Esophagus muscularis mucosa (tissue), 4 donors: ENCODE measurements at places on chromosomes 2 and 18. TPM values are rescaled to one million over a fixed set of nuclear protein-coding genes. Genes with fewer than 3 reads are reported as not detected.
A peak's percentile ranks its signal among the peaks of the same experiment; 100 is the strongest.

DNA sequence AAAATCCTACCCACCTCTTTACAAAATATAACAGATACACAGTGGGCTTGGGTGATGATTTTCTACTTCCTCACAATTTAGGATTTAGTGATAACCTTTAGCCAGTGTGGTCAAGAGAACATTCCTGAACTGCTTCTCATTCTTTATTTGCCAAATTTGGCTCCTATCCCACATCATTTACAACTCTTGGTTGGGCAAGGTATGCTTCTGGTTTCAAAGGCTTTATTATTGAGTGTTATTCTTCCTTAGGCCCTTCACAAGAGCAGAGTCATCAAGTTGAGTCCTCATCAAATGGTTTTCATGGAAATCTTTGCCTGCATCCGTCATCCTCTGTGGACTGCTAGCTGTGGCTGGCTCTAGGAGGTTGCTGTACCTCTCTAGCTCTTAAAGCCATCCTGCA is 472.0 kb upstream of the ETAA1 start:
- peak; percentile 39 for DNase-seq

- DNase-seq: no peak
These were observed 78.3 kb downstream of the HDAC4 start for GRCh38 chr2:239322416-239323086.

- DNase-seq: peak; percentile 87
These were observed 49.4 kb upstream of the PKDCC start for GRCh38 chr2:41998186-41999127.

- DNase-seq: no peak
These were observed 38.3 kb upstream of the ACAA2 start for GRCh38 chr18:49851624-49852023.

GRCh38 chr2:219916726-219917440 is 289.5 kb downstream of the SLC4A3 start:
- no peak for DNase-seq

DNA sequence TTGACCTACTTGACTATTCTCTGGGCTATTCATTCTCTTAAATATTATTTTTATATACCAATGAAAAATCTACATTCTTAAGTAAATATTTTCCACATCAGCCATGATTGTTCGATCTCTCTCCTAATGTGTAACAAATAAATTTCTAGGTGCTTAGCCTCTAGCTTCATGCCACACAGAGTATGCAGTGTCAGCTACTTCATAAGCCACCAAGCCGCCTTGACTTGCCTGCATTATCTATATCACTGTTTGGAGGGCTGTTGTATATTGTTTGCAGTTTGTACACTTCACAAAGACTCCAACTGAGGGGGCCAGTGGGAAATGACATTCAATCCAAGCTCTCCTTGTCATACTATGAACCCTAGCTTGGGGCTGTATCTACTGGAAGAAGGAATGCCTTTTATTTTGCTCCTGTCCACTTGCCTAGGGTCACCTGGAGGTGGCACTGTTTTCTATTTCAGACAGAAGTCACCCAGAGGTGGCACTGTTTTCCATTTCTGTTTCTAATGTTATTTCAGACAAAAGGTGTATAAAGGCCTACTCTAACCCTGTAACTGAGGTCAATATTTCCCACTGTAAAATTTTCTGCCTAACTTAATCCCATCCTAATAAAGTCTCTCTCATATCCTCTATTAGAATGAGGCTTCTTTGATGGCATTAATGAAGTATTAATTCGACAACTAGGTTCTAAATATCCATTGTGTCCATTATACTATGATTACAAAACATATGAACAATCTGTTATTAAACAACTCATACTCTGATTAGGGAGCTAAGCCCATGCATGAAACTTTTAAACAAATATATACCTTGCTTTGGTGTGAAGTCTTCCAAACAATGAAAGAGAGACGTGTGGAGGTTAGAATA is 36.4 kb downstream of the COL5A2 start:
- DNase-seq: no peak

DNA sequence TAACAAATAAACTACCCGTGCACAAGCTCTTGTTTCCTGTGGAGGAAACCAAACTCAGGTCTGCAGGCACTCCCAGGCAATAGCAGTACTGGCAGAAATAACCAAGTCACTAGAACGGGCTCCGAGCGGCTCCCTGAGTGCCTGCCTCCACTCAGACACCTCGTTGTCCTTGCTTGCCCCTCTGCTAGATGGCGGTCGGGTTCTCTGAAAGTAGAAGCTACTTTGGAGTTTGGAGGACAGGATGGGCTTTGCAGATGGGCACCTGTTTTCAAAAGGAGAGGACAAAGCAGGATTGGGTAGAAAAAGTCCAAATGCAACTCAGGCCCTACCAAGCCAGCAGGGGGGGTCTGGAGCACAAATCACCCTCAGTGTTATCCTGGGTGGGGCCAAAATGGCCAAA is 136.4 kb downstream of the LRRC30 start:
- no peak for DNase-seq

DNA sequence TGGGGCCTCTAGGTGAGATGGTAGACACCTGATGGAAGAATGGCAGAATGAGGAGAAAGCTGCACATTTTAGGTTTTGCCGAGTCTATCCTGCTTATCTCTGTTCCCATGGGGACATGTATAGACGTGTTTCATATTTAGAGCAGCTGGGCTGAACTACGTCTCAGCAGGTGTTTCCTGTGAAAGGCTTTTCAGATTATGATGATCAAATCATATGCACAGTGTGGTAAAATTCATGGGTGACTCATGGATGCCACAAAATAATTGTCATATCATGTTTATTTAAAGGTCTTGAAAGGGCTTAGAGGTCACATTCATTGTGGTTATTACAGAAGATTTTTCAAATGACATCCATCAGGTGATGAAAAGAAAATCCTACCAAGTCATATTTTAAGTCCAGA is 90.5 kb downstream of the ICOS start:
- no peak for DNase-seq

- peak; percentile 87 for DNase-seq
These were observed 22.9 kb downstream of the POLR1A start for GRCh38 chr2:86082756-86083155.

The PLEKHM3 gene
- total RNA-seq: 34.5 TPM

- no peak for DNase-seq
These were observed 284.9 kb downstream of the INSIG2 start for GRCh38 chr2:118372886-118373830.

- DNase-seq: no peak
These were observed 28.0 kb upstream of the YES1 start for GRCh38 chr18:840023-840408.

The ASTL gene
- not detected for total RNA-seq

- DNase-seq: no peak
These were observed 48.5 kb downstream of the KCNIP3 start for GRCh38 chr2:95345563-95346230.

The DNAH6 gene
- total RNA-seq: 0.13 TPM

The DCDC2C gene
- total RNA-seq: not detected

DNA sequence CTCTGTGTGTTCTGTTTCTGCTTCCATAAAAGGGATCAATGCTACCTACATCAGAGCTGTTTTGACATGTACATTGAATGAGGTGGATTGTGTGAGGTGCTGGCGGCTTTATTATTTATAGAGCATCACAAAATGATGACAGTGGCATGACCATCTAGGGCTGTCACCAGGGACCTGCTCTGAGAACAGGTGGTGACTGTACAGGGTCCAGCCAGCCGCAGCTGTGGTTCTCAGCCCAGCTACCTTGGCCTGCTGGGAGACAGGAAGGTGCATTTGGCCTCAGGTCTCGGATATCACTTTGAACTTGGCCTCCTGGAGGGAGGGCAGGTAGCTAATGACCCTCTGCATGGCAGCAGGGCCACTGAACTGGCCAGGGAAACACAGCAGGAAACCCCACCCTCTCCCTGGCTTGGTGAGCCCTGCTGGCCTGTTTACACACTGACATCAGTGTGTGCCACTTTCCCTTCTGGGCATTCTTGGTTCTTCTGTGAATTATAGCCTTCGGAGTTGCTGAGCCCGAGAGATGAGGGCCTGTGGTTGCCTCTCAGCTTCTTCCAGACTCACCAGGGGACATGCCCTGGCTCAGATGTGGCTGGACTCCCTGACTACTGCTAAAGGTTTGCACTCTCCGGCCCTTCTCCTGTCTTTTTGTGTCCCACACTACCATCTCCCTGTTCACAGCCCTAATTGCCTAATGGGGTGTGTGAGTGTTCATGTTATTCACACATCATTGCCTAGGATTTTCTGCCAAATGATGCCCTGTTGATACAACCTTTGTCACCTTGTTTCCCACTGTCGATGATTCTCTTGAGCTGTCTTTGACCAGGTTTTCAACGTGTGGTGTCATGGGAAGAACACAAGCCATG is 109.2 kb upstream of the RAB12 start:
- no peak for DNase-seq
